ENCODE measurements at places on chromosomes 7 and 10. TPM values are rescaled to one million over a fixed set of nuclear protein-coding genes. Genes with fewer than 3 reads are reported as not detected.

ITPRID1 gene
- not detected for total RNA-seq

CALCR gene
- not detected for total RNA-seq

CHAT gene
- total RNA-seq: not detected

SSC4D gene
- 1.4 TPM for total RNA-seq

CRYGN gene
- total RNA-seq: 0.43 TPM

R3HCC1L gene
- total RNA-seq: 9.7 TPM

MRC1 gene
- total RNA-seq: 13.3 TPM

HOXA6 gene
- total RNA-seq: 4.2 TPM

CCDC172 gene
- not detected for total RNA-seq

ANKRD61 gene
- not detected for total RNA-seq

FEZF1 gene
- not detected for total RNA-seq

ZNF398 gene
- 16.3 TPM for total RNA-seq

DNA sequence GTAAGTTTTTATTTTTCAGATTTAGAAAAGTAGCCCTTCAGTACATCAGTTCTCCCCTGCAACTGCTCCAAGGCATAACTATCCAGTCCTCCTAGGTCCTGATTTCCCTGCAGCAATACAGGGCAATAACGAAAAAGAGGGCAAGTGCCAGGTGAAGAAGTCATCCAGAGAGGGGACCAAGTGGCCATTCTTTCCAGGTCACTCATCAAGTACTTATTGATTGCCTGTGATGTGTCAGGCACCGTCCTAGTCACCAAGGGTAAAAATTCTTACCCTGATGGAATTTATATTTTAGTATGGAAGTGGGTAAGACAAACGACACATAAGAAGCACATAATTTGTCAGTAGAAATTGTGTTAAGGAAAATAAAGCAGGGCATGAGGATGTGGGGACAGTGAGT is 67.1 kb upstream of the GSDME start:
- no peak for DNase-seq

- no peak for DNase-seq
These were observed 2.6 kb upstream of the GRB10 start for GRCh38 chr7:50785346-50785745.

- no peak for DNase-seq
These were observed 180.0 kb upstream of the ANK3 start for GRCh38 chr10:60569681-60570080.

- no peak for DNase-seq
These were observed 13.8 kb upstream of the ZCCHC24 start for GRCh38 chr10:79459243-79459642.

DNA sequence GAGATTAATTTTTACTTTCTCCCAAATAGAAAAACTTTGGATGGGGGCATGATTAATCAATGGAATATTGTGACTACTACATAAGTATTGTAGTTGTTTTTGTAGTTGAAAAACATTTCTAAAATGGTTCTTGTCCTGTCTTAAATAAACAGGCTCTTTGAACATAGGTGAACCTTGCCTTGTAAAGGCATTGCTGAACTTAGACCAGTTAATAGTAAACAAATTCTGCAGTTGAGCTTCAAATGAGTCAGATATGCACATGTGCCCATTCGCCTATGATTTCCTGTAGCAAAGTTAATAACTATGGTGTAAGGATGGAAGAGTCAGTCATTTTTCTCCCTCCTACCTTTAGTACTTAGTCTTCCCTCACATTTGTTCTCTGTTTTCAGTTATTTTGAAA is 22.6 kb downstream of the CUTC start:
- no peak for DNase-seq

GRCh38 chr7:129781928-129782817 is 170.6 kb downstream of the UBE2H start:
- DNase-seq: no peak

DNA sequence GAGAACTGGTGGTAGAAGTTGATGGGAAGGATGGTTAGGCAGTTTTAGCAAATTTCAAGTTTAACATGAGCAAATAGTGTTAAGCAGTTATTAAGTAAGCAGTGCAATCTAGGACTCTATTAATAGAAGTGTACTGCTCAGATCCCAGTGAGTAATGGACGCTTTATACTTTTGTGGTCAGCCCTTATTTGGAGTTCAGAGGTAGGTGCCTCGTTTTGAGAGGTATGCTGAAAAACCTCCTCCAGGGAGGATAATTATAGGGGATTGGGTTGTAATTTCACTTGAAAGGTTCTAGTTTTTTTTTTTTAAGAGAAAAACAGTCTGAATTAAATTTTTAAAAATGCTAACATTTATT is 33.5 kb upstream of the CCDC7 start:
- DNase-seq: no peak

DNA sequence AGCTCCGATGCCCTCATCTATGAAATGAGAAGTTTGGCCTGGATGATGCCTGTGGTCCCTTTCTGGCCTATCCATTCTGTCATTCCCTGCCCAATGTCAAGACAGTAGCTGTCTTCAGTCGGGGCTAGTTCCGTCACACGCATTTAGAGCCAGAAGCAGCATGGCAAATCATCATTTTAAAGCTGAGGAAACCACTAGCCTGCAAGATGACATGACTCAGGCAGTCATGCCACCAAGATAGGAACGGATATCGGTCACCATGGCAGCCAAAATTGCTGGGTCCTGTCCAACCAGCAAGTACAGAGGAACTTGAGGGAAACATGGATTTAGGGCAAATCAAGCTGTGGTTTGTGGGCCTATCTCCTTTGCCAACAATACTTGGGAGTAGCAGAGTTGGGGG is 64.5 kb upstream of the MRLN start:
- DNase-seq: no peak

GRCh38 chr10:4649886-4650508 is 176.0 kb upstream of the AKR1E2 start:
- DNase-seq: no peak

GRCh38 chr7:70219061-70219460 is 620.8 kb downstream of the AUTS2 start:
- no peak for DNase-seq

DNA sequence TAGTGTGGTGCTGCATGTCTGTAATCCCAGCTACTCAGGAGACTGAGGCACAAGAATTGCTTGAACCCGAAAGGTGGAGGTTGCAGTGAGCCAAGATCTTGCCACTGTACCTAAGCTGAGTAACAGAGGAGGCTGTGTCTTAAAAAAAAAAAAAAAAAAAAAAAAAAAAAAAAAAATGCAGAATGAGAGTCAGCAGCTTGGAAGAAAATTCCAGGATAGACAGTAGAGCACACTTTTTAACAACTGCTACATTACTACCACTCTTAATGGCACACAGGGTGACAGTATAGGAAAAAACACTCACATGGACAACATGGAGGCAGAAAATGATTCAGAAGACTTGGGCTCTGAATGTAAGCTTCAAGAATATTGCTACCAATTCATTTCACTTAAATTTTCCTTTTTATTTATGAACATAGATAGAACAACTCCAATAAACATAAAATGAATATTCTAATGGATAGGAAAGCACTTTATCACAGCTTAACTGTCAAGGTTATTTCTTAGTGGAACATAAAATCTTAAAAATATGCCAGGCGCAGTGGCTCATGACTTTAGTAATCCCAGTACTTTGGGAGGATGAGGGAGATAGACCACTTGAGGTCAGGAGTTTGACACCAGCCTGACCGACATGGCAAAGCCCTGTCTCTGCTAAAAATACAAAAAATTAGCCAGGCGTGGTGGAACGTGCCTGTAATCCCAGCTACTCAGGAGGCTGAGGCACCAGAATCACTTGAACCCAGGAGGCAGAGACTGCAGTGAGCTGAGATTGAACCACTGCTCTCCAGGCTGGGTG is 31.5 kb downstream of the CHCHD3 start:
- no peak for DNase-seq

GRCh38 chr7:85126383-85126782 is 60.5 kb downstream of the SEMA3D start:
- no peak for DNase-seq

GRCh38 chr7:155871211-155871610 is 58.9 kb upstream of the SHH start:
- DNase-seq: no peak

GRCh38 chr7:124784879-124785818 is 19.6 kb upstream of the GPR37 start:
- no peak for DNase-seq

DNA sequence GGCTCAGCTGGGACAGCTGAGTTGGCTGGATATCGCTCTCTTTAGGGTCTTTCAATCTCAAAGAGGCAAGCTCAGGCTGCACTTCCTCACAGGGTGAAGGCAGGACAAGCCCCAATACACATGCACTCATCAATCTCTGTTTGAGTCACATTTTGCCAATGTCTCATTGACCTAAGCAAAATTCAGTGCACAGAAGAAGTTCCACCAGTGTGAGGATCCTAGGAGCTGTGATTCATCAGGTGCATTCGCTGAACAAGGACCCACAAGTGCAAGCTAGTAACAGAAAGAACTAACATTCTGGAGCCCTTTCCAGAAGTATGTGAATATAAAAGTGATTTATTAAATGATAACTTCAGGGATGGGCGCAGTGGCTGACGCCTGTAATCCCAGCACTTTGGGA is 477.2 kb downstream of the GPAM start:
- no peak for DNase-seq

GRCh38 chr10:61752111-61753011 is 89.6 kb downstream of the CABCOCO1 start:
- DNase-seq: no peak

- DNase-seq: no peak
These were observed 1.9 kb upstream of the NDST2 start for GRCh38 chr10:73813333-73813732.

GRCh38 chr10:64369885-64370773 is 848.9 kb downstream of the REEP3 start:
- no peak for DNase-seq

DNA sequence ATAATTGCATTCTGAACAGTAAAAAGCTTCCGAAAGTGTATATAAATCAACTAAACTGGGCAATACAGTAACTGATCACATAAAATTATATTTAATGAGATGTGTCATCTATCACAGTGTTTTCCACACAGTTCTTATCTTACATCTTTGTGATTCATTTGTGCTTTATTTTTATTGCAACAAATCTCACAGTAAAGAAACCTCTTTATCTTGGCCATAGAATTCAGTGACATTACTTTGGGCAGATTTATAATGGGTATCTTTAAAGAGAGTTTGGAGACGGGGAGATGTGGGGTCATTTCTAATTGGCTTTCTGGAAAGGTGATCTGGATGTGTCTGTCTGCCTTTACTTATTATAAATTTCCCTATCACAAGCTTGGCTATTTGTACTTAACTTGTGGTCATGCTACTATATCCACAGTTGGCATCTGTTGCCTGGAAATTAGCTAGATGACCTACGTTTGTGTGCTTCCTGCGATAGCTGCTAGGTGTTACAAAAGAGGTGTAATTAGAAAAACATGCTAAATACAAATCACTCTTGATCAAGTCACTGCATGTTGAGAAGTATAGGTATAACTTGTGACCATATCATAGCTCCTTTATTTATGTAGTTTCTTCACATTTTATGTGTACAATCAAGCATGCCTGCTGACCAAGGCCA is 123.8 kb downstream of the ARID5B start:
- DNase-seq: no peak

- DNase-seq: no peak
These were observed 5.4 kb downstream of the EMX2 start for GRCh38 chr10:117547716-117548668.

- DNase-seq: peak; percentile 36
These were observed 739 bp upstream of the CCDC186 start for GRCh38 chr10:114174695-114175188.

GRCh38 chr10:131675104-131675503 is 225.7 kb upstream of the PPP2R2D start:
- no peak for DNase-seq

DNA sequence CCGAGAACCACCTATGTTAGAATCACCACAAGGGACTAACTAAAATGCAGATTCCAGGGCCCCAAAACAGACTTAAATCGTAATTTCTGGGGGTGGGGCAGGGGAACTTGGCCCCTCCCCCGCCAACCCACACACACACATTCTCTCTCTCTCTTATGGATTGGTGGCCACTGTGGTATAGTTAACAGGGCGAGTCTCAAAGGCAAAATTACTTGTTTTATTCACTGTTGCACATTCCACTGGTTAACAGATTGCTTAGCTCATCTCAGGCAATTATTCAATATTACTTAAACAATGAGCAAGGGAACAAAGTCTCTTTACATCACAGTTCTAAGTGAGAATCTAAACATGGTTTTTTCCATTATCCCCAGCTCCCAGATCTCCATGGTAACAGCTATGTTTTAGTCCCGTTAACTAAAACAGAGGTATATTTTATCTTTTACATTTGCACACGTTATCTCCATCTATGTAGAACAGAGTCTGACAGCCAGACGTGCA is 38.5 kb downstream of the IGF2BP3 start:
- no peak for DNase-seq

- no peak for DNase-seq
These were observed 844.4 kb downstream of the SORCS1 start for GRCh38 chr10:106320078-106320477.

DNA sequence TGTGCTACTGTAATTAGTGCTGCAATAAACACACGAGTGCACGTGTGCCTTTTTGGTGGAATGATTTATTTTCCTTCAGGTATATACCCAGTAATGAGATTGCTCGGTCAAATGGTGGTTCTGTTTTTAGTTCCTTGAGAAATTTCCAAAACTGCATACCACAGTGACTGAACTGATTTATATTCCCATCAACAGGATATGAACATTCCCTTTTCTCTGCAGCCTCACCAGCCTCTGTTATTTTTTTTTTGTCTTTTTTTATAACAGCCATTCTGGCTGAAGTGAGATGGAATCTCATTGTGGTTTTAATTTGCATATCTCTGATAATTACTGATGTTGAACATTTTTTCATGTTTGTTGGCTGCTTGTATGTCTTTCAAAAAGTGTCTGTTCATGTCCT is 922.9 kb upstream of the LRRN3 start:
- DNase-seq: no peak

- no peak for DNase-seq
These were observed 198.6 kb downstream of the TRIL start for GRCh38 chr7:28759475-28759971.

DNA sequence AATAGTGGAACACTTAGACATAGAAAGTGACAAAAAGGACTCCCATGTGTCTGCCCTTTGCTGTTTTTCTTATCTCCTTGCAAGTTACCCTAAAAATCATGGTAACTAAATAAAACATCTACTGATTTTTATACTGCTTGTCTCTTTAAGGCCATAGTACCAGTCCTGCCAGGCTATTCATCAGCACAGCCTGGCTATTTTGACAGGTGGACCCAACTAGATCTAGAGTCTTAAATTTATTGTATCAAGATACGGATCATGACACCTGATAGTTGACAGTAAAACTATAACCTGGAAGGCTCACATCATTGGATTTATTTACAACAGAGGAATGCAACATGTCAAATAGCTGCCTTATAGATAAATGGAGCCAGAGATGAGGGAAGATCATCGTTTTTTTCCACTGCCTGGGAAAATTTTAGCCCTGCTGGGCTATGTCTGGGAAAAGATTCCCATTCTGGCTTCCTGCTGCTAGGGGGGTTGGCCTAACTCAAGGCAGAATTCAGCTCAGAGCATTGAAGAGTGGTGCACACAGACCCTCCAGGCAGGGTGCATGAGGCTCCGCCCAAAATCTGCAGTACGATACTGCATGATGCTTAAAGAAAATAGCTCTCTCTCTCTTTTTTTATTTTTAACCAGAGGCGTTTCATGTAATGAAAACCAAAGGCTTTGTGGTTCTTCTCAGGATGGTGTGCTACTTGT is 292.0 kb upstream of the FZD8 start:
- DNase-seq: no peak

Measured in ovary (tissue), 10 donors.